ENCODE measurements at places on chromosomes 2 and 18. TPM values are rescaled to one million over a fixed set of nuclear protein-coding genes. Genes with fewer than 3 reads are reported as not detected.

LRATD1 gene
- 4.3 TPM for polyA plus RNA-seq

FAM237A gene
- not detected for polyA plus RNA-seq

ADAM23 gene
- 1.3 TPM for polyA plus RNA-seq

PPP1CB gene
- 157 TPM for polyA plus RNA-seq

ACTR3 gene
- 232 TPM for polyA plus RNA-seq

ANKRD29 gene
- polyA plus RNA-seq = 8.5 TPM

GAL3ST2 gene
- polyA plus RNA-seq = not detected

FHOD3 gene
- polyA plus RNA-seq = 6.9 TPM

BCL11A gene
- 5.3 TPM for polyA plus RNA-seq

KIF1A gene
- polyA plus RNA-seq = 0.01 TPM

IL1RN gene
- 190 TPM for polyA plus RNA-seq

CERKL gene
- polyA plus RNA-seq = 0.08 TPM

ZBTB7C gene
- 0.58 TPM for polyA plus RNA-seq

LOXHD1 gene
- polyA plus RNA-seq = not detected

KIAA2012 gene
- polyA plus RNA-seq = not detected

Data from keratinocyte (primary cell).